ENCODE measurements at places on chromosomes 6 and 20. TPM values are rescaled to one million over a fixed set of nuclear protein-coding genes. Genes with fewer than 3 reads are reported as not detected.

DNA sequence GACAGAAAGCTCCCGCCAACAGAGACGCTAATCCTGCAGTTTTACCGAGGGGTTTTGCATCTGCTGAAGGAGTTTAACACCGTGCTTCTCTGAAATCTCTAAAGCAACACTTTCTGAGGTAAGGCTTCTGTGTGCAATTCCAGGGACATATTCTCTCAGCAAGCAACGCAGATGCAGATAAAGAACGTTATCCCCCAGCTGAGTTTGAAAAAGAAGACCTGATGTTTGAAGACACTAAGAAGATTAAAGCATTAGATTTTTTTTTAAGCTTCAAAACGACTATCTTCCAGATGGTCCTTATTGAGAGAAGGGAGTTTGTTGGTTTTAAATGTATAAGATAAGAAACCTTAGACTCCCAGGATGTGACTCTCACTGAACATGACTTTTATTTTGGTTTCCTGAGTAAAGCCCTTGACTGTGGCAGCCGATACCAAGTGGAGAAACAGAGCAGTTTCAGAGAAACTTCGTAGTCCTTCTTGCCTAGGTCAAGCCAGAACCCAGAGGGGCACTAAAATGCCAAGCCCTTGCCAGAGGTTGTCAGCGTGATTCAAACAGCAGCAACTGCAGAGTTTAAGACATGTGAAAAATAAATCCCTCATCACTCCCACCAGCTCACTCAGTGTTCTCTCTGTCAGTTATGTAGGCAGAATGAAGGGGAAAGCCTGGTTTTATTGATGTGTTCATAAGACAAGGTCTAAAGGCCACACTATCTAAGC is 353.3 kb upstream of the CNR1 start:
- no peak for DNase-seq

GRCh38 chr6:31321820-31322219 is 35.2 kb downstream of the HLA-B start:
- no peak for DNase-seq

- DNase-seq, result peak; percentile 65
Observed at GRCh38 chr6:157273756-157274470, 49.4 kb downstream of the TMEM242 start.

Gene LY6G6F
- not detected for total RNA-seq

DNA sequence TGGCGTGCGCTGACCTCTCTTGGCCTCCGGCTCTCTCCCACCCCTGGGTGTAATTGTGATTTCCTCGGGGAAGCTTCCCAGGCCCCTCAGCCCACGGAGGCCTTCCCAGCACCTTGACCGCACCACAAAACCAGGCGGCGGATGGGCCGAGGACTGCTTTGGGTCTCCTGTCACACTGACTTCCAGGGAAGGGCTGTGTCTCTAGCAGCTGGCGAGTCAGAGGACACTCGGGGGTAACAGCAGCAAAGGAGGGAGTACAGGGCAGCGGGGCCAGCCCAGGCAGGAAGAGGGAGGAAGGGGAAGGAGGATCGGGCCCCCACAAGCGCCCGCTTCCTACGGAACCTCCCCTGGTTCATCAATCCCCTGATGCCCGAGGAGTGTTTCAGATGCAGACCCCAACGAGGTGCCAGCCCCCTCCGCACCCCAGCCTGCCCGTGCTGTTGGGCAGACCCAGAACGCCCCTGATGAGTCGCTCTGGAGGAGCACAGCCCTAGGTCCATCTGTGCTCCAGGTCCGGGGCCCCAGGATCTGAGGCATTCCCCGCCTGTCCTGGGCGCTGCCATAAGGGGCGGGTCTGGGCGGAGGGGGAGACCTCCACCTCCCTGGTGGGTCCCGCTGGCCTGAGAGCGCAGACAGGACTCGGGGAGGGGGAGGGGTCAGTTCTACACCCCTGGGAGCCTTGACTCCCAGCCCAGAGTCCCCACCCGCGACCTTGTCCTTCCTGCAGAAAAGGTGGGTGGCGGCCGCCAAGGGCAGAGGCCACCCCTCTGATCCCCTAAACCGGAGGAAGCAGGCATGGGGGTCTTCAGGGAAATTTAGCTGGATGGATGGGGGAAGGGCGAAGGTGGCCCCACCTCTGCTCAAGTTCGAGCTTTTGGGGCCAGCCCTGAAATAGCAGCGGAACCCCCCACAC is 956 bp downstream of the CHRNA4 start:
- DNase-seq, result no peak

Gene SIRPG
- total RNA-seq, result 34.9 TPM

Gene GMPR
- not detected for total RNA-seq

Gene FAM229B
- total RNA-seq, result 1.9 TPM

Gene ID1
- 0.50 TPM for total RNA-seq

Gene MCCD1
- not detected for total RNA-seq

Gene CAGE1
- 0.33 TPM for total RNA-seq

DNA sequence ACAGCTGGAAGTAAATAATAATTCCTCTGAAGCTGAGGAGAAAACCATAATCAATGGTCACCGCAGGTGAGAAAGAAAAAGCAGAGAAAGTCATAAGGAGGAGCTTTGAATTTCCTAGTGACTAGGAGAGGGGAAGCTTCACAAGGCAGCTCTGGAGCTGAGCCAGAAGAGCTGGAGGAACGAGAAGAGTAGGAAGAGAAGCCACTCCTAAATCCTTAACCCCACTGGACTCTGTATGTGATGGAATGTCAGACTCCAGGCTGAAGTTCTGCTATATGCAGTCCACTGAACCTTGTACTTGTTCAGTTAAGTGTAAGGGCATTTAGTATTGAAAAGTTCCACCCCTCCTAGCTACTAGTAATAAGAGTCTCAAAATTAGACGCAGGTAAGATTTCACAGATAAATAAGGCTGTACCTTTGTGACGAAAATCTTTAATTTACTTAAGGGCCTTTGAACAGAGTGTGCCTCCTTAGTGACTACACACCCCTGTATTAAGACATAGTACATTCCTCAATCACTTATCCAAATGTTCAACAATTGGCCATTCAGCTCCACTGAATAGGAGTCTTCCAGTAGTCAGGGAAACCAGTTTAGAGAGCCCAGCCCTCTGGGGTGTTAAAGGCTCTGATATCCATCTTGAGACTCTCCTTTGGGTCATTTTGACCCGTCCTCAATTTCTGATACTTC is 71.4 kb upstream of the UFL1 start:
- DNase-seq, result no peak

Gene TFAP2D
- total RNA-seq, result not detected

DNA sequence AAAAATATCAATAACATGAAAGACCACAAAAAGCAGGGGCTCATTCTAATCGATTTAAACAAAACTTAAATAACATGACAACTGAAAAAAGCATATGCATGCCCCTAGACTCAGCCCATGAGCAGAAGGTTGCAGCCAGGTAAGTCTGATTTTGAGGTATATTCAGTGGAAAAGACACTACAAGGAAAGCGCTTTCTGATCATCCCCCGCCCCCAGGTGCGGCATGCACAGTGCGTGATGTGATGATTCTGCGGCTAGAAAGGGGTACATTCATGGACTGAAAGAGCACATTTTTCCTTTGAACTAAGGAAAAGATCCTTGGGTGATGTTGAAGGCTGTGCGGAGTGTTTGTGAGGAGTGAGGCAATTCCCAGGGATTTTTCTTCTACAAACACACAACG is 16.9 kb upstream of the FOXC1 start:
- DNase-seq, result no peak

DNA sequence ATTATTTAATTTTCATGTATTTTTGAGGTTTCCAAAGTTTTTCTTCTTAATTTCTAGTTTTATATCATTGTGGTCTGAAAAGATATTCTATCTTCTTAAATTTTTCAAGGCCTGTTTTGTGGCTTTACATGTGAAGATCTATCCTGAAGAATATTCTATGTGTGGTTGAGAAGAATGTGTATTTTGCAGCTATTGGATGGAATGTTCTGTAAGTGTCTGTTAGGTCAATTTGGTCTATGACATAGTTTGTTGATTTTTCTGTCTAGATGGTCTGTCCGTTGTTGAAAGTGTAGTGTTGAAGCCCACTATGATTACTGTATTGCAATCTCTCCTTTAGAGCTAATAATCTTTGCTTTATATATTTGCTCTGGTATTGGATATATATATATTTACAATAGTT is 125.7 kb downstream of the CRYBG1 start:
- no peak for DNase-seq

Gene PCSK2
- total RNA-seq, result not detected

DNA sequence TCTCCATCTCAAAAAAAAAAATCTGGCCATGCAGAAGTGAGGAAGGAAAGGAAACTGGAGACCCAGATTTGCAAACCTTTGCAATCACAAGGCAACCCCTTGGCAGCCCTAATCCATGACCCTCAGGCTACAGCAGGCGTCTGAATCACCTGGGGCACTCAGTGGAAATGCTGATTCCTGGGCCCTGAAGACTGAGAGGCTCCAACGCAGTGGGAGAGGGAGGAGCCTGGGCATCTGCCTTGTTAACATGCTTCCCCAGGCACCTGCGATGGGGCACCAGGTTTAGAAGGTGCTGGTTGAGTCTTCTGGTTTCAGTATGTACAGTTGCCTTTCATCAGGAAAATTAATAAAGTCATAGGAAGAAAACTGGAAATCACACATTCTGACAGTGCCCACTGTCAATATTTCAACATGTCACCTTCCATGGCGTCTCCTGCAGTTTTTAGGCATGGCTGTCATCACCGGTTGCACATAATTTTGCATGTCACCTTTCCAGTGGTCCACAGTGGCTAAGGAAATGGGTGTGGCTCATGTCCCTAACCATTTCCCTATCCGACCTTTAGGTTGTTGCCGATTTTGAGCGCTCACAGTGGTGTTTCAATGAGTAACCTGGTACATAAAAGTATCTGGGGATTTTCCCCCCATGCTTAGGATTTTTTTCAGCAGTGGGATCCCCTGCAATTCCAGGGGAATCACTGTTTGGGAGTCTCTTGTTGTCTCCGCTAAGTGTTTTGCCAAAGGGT is 56.9 kb downstream of the PREX1 start:
- DNase-seq, result no peak

- no peak for DNase-seq
Observed at GRCh38 chr6:158758941-158759479, 60.2 kb downstream of the EZR start.

- no peak for DNase-seq
Observed at GRCh38 chr6:132693478-132693877, 20.4 kb downstream of the VNN1 start.

DNA sequence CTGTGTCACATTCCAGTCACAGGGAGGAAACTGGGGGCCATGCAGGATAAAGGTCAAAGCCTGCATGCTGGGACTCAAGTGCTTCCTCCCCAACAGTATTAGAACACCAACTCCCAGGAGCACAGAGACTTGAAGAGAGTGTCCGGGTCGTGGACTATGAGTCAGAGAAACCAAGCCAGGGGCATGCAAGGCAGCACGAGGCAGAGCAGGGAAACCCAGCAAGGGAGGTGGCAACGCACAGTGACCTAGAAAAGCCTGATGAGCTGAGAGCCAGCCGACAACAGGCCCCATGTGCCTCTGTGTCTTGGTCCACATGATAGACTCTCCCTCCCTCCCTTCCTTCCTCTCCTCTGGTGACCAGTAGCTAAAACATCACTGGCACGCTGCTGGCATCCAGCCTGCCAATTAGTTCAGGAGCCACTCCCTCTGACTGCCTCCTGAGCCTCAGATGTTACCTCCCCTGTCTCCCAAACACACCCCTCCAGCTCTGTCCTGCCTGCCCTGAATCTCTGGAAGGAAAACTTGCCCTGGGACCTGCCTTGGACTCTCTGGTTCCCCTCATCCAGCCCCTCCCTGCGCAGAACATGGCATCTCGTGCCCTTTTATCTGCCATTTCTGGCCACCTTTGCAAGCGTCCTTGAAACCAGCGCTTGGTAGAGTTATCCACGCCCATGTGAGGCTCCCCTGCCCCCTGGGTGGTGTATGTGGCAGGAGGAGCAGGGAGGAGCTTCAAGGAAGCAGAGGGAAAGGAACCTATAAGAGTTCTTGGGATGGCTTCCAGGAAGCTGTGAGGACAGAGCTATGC is 16.2 kb upstream of the RNF39 start:
- DNase-seq, result no peak

- DNase-seq, result no peak
Observed at GRCh38 chr20:31705598-31706597, 16.8 kb downstream of the BCL2L1 start.

DNA sequence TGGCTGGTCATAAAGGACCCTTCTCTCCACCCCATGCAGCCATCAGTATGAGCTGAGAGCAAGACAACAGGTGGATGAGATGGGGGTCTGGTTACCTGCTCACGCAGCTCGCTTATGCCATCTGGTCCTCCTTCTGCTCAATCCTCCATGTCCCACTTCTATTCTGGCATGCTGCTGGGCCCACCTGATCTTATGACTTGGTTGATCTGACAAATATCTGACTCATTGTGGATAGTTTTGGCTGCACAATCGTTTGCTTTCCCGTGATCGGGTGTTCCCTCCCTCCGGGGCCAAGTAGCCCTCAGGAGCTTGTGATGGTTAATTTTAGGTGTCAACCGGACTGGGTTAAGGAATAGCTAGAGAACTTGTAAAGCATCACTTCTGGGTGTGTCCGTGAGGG is 26.6 kb upstream of the ELMO2 start:
- no peak for DNase-seq

Gene LY6G5C
- 4.5 TPM for total RNA-seq

DNA sequence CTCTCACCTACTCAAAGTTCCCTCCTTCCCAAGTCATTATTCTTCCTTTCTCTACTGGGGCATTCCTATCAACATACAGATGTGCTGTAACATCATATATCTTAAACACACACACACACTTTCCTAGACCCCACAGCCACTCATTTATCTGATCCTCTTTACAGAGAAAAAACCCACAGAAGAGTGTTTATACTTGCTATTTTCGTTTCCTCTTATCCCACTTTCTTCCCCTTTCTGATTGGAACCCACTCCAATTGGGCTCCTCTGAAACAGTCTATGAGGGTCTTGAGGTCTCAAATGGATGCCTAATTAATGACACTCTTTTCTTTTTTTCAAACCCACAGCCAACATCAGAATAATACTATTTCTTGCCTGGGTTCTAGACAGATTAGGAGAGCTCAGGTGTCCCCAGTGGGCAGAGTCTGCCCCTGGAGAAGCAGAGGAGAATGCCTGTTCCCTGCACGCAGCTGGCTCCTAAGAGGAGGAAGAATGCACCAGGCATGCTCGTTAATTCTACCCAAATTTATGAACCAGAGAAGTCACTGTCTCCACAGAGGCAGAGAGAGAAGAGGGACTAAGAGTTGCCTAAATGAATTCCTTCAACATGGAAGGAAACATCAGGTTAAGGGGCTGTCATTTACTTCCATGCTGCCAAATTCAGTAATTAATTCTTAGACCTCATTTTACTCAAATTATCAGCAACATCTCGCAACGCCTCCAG is 65.9 kb downstream of the CRYBG1 start:
- DNase-seq, result no peak

GRCh38 chr20:53804920-53805894 is 211.6 kb upstream of the ZNF217 start:
- no peak for DNase-seq

Gene VSX1
- not detected for total RNA-seq

DNA sequence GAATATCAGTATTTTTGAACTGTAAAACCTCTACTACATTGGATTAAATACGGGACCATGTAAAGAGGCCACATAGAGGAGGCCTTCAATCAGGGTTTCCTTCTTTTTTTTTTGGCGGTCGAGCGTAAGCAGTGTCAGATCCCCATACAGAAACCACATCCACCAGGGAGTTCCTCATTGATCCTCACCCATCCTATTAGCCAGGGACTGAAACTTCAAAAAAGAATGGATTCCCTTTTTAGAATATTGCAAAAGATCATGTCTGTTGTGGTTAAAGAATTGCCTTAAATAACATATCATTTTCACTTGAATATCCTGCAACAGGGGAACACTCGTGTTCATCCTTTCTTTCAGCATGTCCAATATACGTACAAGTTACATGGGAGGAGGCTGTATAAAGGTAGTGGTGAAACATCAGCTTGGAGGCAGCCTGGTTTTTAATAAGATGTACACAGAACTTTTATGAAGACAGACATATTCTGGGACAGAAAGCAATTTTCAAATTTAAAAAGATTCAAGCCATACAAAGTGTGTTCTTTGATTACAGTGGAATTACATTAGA is 96.1 kb downstream of the PPP1R14C start:
- DNase-seq, result no peak
